CD4-positive, alpha-beta T cell (primary cell): ENCODE measurements at places on chromosomes 5 and 9. TPM values are rescaled to one million over a fixed set of nuclear protein-coding genes. Genes with fewer than 3 reads are reported as not detected.

DNA sequence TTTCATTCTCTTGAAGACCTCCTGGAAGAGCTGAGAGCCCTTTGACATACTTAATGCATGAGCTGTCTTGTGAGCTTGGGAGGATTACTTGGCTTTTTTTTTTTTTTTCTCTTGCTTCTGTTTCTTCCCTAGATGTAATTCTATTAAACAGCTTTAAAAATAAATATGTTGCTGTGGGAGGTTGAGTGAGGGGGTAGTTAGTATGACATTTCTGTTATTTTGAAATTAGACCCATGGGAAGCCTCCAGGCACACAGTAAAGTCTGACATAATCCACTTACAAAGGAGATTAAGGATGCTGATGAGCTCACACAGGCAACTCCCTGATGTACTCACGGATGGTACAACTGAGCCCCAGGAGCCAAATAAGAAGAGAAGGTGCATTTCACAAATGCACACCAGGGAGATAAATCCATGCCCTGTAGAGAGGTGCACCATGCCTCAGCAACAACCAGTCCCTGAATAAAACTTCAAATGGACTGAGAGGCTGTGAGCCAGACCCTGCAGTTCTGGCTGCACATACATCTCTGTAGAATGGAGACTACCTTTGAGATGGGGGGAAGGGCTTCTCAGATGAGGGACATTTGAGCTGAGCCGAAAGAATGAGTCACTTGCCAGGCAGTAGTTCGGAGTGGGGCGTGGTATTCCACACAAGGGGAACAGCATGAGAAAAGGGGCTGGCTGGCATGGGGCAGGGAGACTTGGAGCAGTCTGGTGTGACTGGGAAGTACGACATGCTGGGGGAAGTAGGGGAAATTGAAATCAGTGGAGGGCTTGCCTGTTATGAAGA is 68.7 kb downstream of the ACTL7B start:
- H3K4me3 ChIP-seq: no peak overlapping the region
- DNase-seq: no peak
- H3K27me3 ChIP-seq: no peaks in the 10 kb centered on the region
- H3K4me1 ChIP-seq: no peaks in the 10 kb centered on the region
- H3K36me3 ChIP-seq: no peaks in the 10 kb centered on the region

DNA sequence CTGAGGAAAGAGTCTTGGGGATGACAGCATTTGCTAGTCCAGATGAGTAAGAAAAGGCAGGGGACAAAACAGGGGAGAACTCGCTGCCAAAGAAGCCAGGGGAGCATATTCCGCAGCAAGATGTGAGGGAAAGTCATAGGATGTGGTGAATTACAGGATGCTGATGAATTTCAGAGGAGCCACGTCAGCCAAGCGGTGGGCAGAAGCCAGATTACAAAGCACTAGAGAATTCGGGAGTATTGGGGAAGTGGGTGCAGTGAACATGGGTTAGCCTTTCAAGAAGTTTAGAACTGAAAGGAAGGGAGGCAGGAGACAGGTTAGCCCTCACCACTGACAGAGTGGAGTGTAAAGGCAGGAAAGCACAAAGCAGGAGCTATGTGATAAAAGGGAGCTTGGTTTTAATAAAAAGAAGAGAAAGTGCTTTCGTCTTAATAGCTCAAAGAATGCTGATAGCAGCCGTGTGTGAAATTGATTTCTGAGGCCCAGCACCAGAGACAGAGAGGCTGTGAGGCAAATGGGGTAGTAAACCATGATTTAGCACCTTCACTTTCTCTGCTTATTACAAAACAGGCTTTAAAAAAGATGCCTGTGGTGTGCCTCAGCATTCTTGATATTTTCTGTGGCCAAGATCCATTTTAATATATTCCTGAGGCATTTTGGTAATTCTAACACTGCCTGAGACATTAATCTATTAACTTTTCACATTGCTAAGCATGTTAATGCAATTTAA is 16.9 kb downstream of the ADAMTSL1 start:
- no peak for DNase-seq
- no peaks in the 10 kb centered on the region for H3K4me1 ChIP-seq
- H3K27me3 ChIP-seq: no peaks in the 10 kb centered on the region
- H3K27ac ChIP-seq: no peak overlapping the region
- no peak overlapping the region for H3K4me3 ChIP-seq
- H3K36me3 ChIP-seq: no peaks in the 10 kb centered on the region

GRCh38 chr5:55187370-55187769 is 14.4 kb upstream of the CDC20B start:
- H3K36me3 ChIP-seq: no peaks in the 10 kb centered on the region
- H3K27ac ChIP-seq: no peak overlapping the region
- no peak overlapping the region for H3K4me3 ChIP-seq

- no peaks in the 10 kb centered on the region for H3K4me1 ChIP-seq
- no peak overlapping the region for H3K27ac ChIP-seq
- no peak for DNase-seq
Observed at GRCh38 chr9:98538626-98539031, 170.1 kb downstream of the GABBR2 start.

DNA sequence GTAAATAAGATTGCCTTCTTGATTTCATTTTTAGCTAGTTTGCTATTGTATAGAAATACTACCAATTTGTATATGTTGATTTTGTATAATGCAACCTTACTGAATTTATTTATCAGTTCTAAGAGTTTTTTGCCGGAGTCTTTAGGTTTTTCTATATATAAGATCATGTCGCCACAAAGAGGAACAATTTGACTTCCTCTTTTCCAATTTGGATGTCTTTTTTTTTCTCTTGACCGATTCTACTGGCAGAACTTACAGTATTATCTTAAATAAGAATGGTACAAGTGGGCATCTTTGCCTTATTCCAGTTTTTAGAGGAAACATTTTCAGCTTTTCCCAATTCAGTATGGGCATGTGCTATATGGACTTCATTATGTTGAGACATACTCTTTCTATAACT is 624.7 kb upstream of the ACO1 start:
- DNase-seq: no peak
- H3K27ac ChIP-seq: no peak overlapping the region
- no peak overlapping the region for H3K4me3 ChIP-seq
- no peaks in the 10 kb centered on the region for H3K36me3 ChIP-seq
- no peaks in the 10 kb centered on the region for H3K27me3 ChIP-seq

GRCh38 chr5:88144219-88145001 is 124.2 kb downstream of the TMEM161B start:
- no peak overlapping the region for H3K4me3 ChIP-seq
- peaks cover 54% of the 10 kb centered on the region for H3K4me1 ChIP-seq
- DNase-seq: no peak

GRCh38 chr5:35060236-35060635 is 12.5 kb upstream of the AGXT2 start:
- H3K27me3 ChIP-seq: peaks cover 4% of the 10 kb centered on the region
- no peak for DNase-seq
- H3K4me1 ChIP-seq: no peaks in the 10 kb centered on the region
- no peak overlapping the region for H3K4me3 ChIP-seq

- H3K27me3 ChIP-seq: no peaks in the 10 kb centered on the region
- DNase-seq: no peak
- H3K4me1 ChIP-seq: peaks cover 23% of the 10 kb centered on the region
- H3K27ac ChIP-seq: no peak overlapping the region
- no peak overlapping the region for H3K4me3 ChIP-seq
- no peaks in the 10 kb centered on the region for H3K36me3 ChIP-seq
Observed at GRCh38 chr9:68782546-68782945, 77.5 kb downstream of the PIP5K1B start.

GRCh38 chr9:91803151-91803940 is 146.7 kb downstream of the ROR2 start:
- no peaks in the 10 kb centered on the region for H3K36me3 ChIP-seq
- no peak overlapping the region for H3K4me3 ChIP-seq
- DNase-seq: no peak
- peaks cover 2% of the 10 kb centered on the region for H3K27me3 ChIP-seq
- no peak overlapping the region for H3K27ac ChIP-seq
- peaks cover 23% of the 10 kb centered on the region for H3K4me1 ChIP-seq

GRCh38 chr5:16406630-16407029 is 59.0 kb downstream of the ZNF622 start:
- no peak overlapping the region for H3K4me3 ChIP-seq
- DNase-seq: no peak
- no peaks in the 10 kb centered on the region for H3K4me1 ChIP-seq
- H3K27ac ChIP-seq: no peak overlapping the region
- H3K36me3 ChIP-seq: no peaks in the 10 kb centered on the region

DNA sequence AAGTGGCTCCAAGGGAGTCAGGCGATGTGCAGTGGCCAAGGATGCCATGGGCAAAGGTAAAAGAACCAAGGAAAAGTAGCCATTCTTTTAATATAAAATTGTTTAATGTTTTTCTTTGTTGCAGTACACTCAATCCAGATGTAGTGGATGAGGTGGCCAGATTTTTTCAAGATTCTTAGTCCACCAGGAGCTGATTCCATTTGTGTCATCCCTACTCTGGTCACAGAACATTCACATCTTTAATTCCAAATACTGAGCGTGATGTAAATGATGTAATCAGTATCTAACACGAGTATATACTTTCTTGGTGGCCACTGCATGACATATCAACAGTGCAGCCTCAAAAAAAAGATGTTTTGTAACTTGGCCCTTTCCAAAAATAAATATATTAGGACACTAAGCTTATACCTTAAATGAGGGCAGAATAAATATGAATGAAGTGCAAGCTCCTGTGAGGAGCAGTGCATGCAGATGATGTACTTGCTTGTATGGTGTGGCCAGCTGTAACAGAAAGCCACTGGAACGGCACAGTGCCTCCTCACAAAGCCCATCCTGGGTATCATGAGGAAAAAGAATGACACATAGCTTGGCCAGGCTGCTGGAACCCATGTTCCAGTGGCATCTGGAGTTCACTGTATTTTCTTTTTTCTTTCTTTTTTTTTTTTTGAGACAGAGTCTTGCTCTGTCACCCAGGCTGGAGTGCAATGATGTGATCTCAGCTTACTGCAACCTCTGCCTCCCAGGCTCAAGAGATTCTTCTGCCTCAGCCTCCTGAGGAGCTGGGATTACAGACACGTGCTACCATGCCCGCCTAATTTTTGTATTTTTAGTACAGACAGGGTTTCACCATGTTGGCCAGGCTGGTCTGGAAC is 6.5 kb upstream of the SPATA24 start:
- H3K4me1 ChIP-seq: peaks cover 16% of the 10 kb centered on the region
- no peaks in the 10 kb centered on the region for H3K36me3 ChIP-seq
- no peak overlapping the region for H3K27ac ChIP-seq
- H3K4me3 ChIP-seq: no peak overlapping the region

GRCh38 chr9:73219985-73220626 is 68.4 kb downstream of the ANXA1 start:
- H3K27ac ChIP-seq: no peak overlapping the region
- H3K4me1 ChIP-seq: no peaks in the 10 kb centered on the region
- no peak overlapping the region for H3K4me3 ChIP-seq
- no peak for DNase-seq
- H3K36me3 ChIP-seq: no peaks in the 10 kb centered on the region

DNA sequence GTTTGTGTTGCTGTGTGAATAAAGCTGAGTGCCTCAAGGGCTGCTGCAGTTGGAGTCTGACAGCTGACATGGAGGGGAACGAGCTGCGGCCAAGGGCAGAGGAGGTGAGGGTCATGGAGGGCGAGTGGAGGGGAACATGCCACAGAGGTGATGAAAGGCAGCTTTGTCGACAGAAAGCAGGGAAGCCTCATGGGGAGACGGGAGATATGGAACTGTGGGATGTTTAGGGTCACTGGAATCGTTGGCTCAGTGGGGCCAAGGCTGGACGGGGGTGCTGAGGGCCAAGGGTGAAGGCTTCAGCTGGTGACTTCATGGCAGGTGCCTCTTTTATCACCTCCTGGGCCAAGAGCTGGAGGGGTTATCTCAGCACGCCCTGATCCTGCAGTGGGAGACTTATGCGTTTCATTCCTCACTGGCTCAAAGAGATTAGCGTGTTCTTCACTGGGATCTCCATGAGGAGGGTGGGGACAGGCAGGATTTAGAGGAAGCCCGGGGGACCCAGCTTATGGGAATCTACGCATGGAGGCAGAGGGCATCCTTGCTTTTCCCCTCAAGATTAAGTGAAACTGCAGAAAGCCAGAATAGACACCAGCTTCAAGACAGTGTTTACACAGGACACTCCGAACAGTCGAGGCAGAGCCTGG is 42.2 kb downstream of the FAM240B start:
- H3K4me1 ChIP-seq: no peaks in the 10 kb centered on the region
- H3K27me3 ChIP-seq: no peaks in the 10 kb centered on the region
- no peak overlapping the region for H3K4me3 ChIP-seq
- no peaks in the 10 kb centered on the region for H3K36me3 ChIP-seq
- H3K27ac ChIP-seq: no peak overlapping the region

- H3K27me3 ChIP-seq: no peaks in the 10 kb centered on the region
- DNase-seq: no peak
- no peak overlapping the region for H3K27ac ChIP-seq
- H3K4me1 ChIP-seq: peaks cover 1% of the 10 kb centered on the region
- H3K36me3 ChIP-seq: no peaks in the 10 kb centered on the region
Observed at GRCh38 chr5:65728218-65728617, 6.2 kb downstream of the NLN start.

DNA sequence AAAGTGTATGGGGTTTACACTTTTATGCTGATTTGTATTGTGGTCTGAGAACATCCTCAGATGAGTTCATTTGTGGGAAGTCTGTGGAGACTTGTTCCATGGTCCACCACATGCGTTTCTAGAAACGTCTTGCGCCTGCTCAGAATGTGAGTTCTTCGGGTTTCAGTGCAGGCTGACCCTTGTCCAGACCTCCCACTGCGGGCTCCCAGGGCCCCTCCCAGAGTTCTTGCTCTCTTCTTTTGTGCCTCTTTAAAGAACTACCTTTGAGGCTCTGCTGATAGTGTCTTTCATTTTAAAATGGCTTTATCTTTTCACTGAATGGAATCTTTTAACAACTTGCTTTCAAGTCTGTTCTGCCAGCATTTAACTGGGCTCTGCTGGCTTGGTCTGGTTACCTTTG is 17.6 kb downstream of the NDUFS6 start:
- no peaks in the 10 kb centered on the region for H3K4me1 ChIP-seq
- no peaks in the 10 kb centered on the region for H3K27me3 ChIP-seq
- no peak overlapping the region for H3K4me3 ChIP-seq

GRCh38 chr9:25519286-25519685 is 159.0 kb downstream of the TUSC1 start:
- no peaks in the 10 kb centered on the region for H3K27me3 ChIP-seq
- no peak overlapping the region for H3K27ac ChIP-seq
- no peaks in the 10 kb centered on the region for H3K4me1 ChIP-seq

SLC45A2 gene
- not detected for total RNA-seq

HNRNPA0 gene
- total RNA-seq: 52.7 TPM

AFAP1L1 gene
- total RNA-seq: 0.56 TPM

SLC34A1 gene
- total RNA-seq: not detected

PCDHGB4 gene
- not detected for total RNA-seq

TIMD4 gene
- total RNA-seq: 1.6 TPM

PCDHA1 gene
- total RNA-seq: not detected

PCAT7 gene
- not detected for total RNA-seq
